ENCODE measurements at places on chromosomes 2 and 18.

DNA sequence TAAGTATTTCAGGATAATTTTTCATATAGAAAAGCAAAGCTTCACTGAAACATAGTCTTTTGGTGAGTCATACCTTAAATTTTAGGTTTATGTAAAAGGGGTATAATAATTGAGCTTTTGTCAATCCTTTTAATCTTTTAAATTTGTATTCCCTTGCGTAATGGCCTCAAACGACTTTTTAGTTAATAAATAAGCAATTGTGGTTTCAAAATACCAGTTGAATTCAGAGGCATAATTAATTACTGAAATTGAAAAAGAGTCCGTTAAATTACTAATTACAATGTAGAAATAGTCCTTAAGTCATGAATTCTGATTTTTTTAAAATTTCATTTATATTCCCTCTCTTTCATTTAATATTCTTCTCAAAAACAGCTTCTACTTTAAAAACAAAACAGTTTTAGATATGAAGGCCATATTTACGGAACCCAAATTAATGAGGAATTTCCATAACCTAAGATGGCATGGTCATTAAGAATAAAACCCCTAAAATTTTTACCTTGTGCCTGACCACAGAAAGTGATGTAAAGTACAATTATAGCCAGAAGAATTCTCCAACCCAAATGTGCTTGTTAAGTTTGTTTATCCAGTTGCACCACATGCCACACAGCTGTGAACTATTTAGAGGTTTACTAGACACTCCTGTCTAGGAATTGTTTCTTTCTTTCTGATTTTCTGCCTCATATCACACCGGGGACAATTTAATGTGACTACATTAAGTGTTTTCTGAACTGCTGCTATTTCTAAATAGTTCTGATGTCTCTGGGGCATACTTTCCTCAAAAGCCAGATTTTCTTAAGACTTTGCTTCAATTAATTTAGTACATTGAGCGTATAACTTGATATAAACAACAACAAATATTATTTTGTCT, 60.7 kb upstream of the ITGA4 start:
- DNase-seq, result no peak

DNA sequence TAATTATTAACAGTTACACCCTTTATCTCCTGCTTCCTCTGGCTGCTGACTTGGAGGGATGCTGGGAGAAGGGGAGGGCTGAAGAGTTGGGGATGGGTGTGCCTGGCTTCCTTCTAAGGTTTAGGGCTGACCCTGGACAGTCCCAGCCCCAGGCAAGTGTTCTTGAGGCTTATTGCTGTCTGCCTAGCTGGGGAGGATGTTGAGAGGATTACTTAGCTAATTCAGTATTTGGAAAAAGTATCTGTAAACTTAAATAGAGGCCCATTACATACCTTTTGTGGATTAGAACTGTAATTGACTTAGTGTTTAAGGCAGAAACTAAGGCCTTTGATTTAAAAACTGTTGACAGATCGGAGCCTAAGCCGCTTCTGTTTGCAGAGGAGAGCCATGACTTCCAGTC, 67.6 kb downstream of the AGAP1 start:
- DNase-seq, result no peak

DNA sequence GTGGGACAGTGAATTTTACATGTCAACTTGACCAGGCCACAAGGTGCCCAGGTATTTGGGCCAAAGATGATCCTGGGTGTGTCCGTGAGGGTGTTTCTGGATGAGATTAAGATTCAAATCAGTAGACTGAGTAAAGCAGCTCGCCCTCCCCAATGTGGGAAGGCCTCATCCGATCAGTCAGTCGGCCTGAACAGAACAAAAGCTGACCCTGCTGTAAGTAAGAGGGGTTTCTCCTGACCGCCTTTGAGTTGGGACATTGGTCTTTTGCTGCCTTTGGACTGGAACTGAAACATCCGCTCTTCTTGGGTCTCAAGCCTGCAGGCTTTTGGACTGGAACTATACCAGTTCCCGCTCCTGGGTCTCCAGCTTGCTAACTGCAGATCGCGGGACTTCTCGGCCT, 233.3 kb downstream of the KLHL29 start:
- no peak for DNase-seq

- no peak for DNase-seq
These were observed 40.2 kb downstream of the G6PC2 start for GRCh38 chr2:168941297-168941696.

DNA sequence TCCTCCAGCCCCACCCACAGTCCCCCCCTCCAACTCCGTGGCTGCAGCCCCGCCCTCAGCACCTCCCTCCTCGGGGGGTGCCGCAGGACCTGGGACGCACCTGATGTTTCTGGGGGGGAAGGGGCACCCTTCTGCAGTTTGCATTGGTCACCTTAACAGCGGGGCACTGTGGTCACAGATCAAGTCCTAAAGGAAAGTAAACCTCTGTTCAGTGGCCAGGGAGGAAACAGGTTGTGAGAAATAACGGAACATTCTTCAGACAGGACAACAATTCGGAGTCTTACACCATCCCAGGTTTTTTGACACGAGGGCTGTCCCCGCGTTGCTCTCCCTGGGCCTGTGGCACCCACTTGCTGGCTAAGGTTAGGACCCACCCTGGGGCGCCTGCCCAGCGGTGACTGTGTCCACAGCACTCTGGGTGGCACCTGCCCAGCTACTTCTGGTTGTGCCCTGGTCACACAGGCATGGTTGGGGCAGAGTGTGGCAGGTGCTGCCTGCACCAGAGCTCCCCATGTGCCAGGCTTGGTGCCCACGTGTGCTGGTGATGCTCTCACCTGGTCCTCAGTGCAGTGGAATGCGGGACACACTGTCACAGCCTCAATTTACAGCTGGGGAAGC, 93.5 kb upstream of the OTOS start:
- DNase-seq, result no peak

DNA sequence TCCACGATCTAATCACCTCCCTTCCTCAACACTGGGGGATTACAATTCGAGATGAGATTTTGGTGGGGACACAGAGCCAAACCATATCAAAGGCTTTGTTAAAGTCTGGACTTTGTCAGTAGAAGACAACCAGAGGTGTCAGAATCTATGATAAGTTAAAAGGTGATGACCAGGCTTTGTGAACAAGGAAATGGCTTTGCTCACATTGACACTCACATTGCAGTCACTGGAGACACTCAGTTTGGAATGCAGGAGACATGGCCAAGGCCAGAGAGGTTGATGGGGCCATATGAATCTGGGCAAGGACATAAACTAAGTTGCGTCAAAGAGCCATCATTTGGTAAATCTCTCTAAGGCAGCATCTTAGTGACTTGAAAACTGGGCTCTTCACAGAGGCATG, 678.2 kb upstream of the FSHR start:
- DNase-seq, result no peak

DNA sequence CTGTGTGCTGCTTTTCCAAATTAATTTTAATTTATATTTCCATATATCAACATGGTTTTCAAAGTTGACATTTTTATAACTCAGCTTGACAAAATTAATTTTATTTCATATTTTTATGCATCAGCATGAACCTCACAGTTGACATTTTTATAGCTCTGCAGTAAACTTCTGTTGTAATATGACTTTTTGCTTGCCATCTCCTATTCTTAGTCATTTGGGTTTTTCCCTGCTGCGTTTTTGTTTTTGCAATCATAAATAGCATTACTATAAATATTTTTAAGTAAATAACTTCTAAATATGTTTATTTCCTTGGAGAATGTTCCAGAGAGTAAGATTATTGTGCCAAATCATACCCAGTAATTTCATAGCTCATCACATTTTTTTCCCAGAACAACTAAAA, 21.0 kb upstream of the L3MBTL4 start:
- DNase-seq, result no peak

- peak; percentile 12 for DNase-seq
These were observed 322.2 kb downstream of the ZNF804A start for GRCh38 chr2:184920451-184920965.

DNA sequence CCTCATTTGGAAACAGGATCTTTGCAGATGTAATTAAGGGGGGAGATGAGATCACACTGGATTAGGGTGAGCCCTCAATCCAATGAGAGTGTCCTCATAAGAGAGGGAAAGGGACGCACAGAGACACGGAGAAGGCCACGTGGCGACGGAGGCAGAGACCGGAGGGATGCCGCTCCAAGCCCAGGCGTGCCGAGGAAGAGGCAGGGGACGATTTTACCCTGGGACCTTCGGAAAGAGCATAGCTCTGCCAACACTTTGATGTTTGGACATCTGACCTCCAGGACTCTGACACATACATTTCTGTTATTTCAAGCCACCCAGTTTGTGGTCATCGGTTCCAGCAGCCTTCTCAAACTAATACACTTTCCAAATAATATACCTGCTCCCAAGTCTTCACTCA, 84.4 kb upstream of the ZCCHC2 start:
- no peak for DNase-seq

DNA sequence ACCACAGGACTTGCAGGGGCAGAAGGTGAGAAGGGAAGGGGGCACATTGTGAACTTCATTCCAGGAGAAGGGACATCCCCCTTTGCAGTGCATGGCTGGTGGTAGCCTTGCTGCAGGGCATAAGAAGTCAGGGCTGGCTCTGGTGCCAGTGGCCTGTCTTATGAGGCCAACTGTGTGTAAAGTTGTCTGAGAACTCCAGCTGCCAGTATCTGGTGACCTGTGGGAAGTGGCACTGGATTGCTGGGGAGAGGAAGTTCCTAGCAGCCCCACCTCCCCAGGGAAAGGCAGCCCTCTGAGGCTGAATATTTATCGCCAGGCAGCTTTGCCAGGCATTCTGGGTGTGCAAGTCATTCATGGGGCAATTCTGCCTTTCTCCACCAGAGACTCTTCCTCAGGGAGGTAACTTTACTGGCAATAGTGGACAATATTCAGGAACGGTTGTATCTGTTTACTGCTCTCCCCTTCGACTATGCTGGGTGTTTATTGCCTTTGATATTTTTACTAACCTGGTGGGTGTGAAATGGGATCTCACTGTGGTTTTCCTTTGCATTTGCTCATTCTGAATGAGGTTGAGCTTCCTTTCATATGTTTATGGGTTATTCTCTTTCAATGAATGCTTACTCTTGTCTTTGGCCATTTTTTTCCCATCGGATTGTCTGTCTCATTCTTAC, 12.3 kb downstream of the TRPM8 start:
- DNase-seq, result no peak

DNA sequence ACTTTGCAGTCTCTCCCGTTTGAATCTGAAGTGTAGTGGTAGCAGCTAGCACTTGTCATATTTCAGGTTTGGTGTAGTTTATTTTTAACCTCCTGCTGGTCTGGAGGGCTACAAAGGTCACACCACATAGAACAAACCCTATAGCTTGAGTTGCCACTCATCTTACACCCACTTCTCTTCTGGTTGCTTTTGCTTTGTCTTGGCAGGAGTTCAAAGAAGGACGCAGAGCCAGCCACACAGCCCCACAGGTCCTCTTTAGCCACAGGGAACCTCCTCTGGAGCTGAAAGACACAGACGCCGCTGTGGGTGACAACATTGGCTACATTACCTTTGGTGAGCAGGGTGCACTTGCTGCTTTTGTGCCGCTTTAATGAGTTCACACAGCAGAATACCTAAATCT, 15.6 kb upstream of the GPBAR1 start:
- no peak for DNase-seq

DNA sequence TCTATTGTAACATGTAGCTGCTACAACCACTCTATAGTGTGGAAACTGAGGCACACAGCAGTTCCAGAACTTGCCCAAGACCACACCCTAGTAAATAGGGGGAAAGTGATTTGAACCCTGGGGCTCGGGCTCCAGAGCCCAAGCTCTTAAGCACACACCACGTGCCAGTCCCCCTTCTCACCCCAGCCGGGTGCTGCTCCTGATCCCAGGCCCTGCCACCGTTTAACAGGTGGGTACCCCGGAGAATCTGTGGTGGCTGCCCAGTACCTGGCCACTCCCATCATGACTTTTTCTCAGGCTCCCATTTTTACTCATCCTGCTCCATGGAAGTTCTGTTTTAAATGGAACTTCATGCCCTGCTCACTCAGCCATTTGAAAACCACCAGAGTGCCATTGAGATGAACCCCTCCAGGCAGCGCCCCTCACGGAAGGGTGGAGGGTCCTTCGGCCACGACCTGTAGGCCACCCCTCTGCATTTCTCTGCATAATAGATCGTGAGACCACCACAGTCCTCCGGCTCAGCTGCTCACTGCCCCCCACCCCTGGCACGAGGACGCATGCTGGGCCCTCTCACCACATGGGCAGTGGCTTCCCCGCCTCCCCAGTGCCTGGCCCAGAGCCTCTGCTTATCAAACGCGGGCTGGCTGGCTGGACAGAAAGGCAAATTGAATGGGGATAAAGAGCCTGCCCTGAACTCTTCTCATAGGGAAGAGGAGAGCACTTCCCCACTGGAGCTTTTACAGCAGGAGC, 42.1 kb downstream of the TMEM37 start:
- DNase-seq, result no peak

DNA sequence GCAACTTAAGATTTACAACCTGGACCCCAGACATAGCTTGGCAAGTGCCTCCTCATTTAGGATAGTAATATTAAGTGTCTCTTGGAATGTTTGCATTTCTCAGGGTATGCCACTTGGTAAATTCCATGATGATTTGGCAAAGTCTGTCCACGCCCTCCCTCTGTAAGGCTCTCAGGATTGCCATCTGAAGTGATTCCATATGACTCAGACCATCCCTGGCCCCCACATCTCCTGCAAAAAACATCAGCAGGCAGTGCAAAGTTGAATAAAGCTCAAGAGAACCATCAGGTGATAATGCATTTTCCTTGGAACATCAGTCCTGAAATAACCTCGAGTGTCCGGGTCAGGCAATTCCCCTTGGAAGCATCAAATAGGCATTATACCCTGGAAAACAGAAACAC, 27.1 kb upstream of the PIEZO2 start:
- DNase-seq, result no peak

DNA sequence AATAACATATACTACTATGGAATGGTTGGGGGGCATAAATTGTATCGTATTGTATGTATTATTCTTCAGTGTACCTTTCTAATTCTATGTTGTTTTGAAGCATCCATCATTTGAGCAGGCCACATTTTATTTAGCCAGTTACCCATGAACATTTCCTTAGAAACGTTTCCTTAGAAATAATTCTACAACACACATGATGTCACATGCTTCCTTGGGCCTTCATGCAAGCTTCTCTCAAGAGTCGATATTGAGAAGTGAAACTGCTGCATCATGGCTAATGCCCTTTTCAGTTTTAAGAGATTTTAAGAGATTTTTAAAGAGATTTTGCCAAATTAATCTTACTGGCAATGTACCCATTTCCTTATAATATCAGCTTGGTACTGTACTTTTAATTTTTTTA, 63.9 kb downstream of the ALPK2 start:
- DNase-seq, result no peak

DNA sequence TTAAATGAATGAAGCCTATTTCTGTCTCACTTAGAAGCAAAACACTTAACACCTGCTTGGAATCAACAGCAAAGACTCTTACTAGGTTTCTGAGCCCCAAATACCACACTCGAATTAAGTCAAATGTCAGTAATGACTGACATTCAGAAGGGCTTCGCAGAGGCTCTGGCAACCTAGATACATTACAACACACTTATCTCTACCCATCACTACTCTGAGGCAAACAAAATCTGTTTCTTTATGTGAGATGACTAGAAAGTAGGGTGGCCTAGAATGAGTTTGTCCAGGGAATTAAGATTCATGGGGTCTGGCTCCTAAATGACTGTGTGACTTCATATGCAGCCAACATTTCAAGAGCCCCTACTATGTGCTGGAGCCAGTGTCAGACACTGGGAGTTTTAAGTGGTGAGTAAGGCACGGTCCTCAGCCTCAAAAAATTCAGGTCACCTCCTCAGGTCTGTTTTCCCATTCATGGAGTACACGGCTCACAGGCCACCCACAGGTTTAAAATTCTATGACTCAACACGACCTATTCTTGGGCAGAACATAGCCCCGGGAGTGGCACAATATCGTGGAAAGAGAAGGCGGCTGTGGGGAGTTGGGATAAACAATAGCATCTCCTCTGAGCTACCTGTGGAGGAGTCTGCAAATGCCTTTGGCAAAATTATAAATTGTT, 150.3 kb upstream of the ZFP36L2 start:
- no peak for DNase-seq

Data from foreskin melanocyte (primary cell).